CD4-positive, alpha-beta T cell (primary cell): ENCODE measurements at places on chromosomes 1 and 21. TPM values are rescaled to one million over a fixed set of nuclear protein-coding genes. Genes with fewer than 3 reads are reported as not detected.

GRCh38 chr1:1561801-1562470 is 12.7 kb downstream of the SSU72 start:
- DNase-seq: no peak

GRCh38 chr1:235746245-235746644 is 96.7 kb upstream of the GNG4 start:
- DNase-seq: no peak

GRCh38 chr1:162851341-162851740 is 9.6 kb downstream of the CCDC190 start:
- no peak for DNase-seq

- no peak for DNase-seq
These were observed 217.3 kb upstream of the FGGY start for GRCh38 chr1:59079434-59080140.

- DNase-seq: no peak
These were observed 643.9 kb upstream of the CAMK1G start for GRCh38 chr1:208939537-208940085.

- no peak for DNase-seq
These were observed 66.4 kb upstream of the PDE9A start for GRCh38 chr21:42587036-42587435.

- DNase-seq: peak; percentile 21
These were observed 15.7 kb upstream of the PDXK start for GRCh38 chr21:43703035-43703880.

- no peak for DNase-seq
These were observed 569.4 kb upstream of the RGS18 start for GRCh38 chr1:191588905-191589304.

- no peak for DNase-seq
These were observed 155.4 kb downstream of the CLEC20A start for GRCh38 chr1:178341261-178341956.

LCK gene
- 187 TPM for total RNA-seq

PTPN14 gene
- total RNA-seq: 0.03 TPM

LAD1 gene
- not detected for total RNA-seq
